ENCODE measurements at places on chromosomes 13 and 19.
A peak's percentile ranks its signal among the peaks of the same experiment; 100 is the strongest.

- no peak for DNase-seq
Observed at GRCh38 chr19:42402376-42403116, 12.4 kb upstream of the CNFN start.

- DNase-seq: no peak
Observed at GRCh38 chr13:103431856-103432255, 365.6 kb upstream of the SLC10A2 start.

DNA sequence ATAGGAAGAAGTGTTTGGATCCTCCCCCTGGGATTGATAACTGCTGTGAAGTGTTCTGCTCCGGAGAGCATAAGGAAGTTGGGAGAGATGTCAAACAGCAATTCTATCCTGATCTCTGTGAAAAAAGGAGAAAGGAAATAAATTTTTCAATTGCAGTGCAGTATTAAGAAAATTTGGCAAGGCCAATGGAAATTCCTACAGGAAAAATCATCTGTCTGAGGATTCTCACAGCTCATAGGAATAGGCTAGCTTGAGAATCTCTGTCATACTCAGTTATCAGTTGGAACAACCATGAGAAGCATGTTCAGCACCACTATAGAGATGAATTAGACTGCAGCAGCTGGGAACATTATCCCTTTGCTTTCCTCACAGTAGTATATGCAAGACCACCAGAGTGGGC is 1238.9 kb upstream of the MIR17HG start:
- DNase-seq: no peak

DNA sequence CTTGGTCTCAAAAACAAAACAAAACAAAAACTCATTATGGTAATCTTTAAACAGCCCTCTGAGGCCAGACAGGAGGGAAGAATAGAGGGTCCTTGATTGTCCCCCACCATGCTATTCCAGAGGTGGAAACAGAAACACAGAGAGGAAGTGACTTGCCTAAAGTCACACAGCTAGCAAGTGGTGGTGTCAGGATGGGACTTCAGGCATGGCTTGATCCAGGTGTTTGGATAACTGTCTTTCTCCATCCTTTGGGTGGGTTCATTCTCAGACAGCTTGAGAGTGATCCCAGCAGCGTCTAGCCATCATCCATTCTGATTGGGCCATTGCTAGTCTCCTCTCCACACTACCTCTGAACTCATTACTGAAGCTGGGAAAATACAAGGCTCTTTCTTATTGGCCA is 12.5 kb downstream of the COLGALT1 start:
- DNase-seq: no peak

- DNase-seq: no peak
Observed at GRCh38 chr13:29315847-29316246, 279.6 kb downstream of the SLC7A1 start.

DNA sequence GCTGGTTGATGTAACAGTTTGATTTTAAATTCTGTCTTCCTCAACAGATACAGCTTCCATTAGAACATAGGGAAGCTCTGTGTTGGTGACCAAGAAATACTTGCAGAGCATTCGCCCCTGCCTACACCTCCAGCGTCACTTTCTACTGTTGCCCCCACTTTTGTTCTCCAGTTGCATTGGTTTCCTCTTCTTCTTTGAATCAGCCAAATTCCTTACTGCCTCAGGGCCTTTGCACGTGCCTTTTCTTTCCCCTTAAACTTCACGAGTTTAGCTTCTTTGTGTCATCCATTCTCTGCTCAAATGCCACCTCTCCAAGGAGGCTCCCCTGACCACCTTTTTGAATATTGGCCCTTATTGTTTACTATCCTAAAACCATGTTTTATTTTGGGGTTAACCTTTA is 5.7 kb downstream of the KLK5 start:
- DNase-seq: no peak

DNA sequence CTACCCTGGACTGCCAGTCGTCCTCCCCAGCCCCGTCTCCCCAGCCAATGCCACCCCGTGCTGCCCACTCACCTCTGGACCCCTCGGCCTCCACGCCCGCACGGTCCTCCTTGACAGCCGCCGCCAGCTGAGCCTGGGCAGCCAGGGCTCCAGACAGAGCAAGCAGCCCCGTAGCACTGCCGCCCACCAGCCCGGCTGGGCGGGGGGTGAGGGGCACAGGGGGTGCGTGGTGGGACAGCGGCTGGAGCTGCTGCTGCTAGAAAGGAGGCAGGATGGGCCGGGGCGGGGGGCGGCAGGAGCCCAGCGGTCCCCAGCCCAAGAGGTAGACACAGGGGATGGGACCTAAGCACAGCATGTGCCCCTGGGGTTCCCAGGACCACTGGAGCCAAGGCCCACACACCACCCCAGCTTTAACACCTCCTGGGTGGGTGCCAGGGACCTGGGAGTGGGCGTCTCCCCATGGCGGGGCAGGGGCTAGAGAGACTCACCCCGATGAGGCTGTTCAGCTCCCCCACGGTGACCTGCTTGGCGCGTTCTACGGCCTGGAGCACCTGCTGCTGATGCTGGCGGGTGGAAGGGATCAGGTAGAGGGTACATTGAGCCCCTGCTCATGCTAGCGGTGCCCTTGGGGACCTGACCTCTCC is 9.7 kb downstream of the TLE2 start:
- DNase-seq: no peak

- no peak for DNase-seq
Observed at GRCh38 chr13:104567114-104567513, 1500.9 kb upstream of the SLC10A2 start.

DNA sequence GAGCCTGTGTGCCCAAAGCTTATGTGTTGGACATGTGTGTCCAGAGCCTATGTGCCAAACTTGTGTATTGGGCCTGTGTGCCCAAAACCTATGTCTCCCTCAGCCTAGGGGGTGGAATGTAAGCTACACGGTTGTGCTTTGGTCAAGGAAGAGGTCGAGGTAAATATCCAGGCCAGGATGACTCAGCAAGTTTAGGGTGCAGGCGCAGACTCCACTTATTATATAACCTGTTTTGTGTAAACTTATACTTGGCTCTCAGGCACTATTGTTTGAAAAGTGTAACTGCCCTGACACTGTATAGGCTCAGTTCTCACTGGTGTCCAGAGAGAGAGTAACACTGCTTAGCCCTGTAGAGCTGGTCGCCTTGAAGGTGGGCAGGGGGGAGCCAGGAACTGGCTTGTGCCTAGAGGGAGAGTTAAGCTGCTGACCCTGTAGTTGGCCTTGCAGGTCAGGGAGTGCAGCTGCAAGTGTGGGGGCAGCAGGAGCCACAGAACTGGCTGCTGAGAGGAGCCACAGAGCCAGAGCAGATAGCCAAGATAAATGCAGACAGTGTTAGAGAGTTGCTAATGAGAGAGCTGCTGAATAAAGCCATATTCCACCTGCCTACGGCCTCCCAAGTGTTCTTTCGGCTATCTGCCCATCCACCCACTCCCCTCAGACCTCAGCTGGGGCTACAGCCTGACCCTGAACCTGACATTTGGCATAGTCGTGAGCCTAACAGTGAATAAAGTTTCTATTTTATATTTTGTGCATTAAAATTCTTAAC is 517.2 kb upstream of the SLITRK1 start:
- DNase-seq: no peak

DNA sequence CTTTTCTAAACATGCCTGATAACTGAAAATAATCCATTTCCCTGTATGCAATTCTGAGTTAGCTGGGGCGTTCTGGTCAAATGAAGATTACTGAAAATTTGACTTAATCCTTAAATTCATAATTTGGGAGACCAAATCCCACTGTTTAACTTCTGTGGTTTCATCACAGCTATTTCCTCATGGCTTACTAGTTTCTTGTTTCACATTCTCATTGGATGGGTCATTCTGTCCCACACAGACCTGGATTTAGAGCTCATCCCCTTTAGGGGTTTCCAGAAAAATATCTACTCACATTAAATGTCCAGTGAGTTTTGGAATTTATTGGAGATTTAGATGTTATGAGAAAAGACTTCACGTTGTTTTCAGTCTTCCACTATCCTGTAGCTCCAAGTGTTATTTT is 709.3 kb upstream of the KLHL1 start:
- no peak for DNase-seq

DNA sequence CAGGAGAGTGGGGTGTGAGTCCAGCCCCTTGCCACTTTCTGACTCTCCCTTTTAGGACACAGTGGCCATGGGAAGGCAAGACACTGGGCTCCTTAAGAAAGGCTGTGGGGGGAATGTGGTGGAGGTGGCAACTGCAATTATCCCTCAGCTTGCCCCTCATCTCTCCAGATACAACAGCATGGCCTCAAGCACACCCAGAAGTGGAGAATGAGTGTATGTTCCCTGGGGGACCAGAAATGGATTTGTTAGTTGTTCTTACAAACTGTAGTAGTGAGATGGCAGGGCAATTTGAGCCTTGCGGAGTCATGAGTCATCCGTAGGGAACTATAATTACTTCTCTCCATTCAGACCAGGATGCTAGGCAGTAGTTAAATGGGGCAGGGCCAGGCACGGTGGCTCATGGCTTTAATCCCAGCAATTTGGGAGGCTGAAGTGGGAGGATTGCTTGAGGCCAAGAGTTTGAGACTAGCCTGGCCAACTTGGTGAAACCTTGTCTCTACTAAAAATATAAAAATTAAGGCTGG is 25.6 kb upstream of the CXCL17 start:
- peak; percentile 65 for DNase-seq

- DNase-seq: no peak
Observed at GRCh38 chr13:99639126-99639525, 137.9 kb downstream of the TM9SF2 start.

DNA sequence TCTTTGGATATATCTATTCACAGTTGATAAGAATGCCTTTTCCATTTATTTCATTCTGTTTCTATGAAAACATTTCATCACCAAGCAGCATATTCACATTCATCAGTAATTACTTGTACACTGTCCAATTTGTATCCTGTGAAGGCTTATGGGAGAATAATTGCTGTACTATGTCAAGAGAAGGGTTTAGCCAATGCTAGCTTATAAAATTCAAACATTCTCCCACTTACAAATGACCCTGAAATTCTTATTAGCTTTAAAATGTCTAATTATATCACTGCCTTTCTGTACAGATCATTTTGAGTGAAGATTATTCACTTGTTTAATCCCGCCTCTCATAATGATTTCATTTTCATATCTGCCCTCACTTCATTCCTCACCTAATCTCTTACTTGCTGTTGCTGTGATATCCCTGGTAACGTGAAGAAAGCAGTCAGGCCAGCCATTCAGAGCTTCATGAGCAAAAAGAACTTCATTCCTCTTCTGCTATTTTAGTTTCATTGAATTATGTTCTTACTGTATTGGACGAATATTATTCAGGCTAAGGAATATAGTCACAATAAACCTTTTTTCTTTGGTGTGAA is 778.7 kb downstream of the OLFM4 start:
- no peak for DNase-seq

DNA sequence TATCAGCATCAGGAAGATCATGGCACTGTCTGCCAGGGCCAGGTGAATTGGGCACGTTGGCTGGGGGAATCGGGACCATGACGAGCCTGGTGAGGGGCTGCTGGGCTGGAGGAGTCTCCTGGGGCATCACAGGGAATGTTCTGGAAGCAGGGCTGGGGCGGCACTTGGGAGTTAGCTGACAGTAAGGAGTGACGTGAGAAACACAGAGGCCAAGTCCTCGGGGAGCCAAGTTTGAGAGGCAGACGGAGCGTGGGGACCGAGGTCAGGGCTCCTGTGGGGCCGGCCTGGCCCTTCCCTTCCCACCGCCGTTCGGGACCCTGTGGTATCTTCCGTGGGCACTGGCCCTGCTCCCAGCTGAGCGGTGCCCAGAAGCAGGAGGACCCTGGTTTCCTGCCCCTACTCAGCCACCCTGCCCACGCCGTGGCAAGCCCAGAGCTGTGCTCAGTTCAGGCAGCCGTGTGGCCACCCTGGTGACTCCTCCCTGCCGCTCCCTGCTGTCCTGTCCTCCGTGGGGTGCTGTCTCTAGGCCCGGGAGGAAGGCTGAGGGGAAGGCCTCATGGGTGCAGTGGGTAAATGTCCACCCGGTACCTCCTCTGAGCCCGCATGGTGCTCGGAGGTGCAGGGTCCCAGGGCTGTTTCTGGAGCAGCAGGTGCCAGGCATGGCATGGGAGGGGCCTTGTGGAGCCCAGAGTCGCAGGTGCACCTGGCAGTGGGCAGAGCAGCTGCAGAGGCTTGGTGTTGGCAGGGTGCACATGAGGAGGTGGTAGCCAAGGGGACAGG is 25.2 kb downstream of the CRTC1 start:
- DNase-seq: no peak

GRCh38 chr19:40646743-40647254 is 43.7 kb downstream of the NUMBL start:
- DNase-seq: no peak

DNA sequence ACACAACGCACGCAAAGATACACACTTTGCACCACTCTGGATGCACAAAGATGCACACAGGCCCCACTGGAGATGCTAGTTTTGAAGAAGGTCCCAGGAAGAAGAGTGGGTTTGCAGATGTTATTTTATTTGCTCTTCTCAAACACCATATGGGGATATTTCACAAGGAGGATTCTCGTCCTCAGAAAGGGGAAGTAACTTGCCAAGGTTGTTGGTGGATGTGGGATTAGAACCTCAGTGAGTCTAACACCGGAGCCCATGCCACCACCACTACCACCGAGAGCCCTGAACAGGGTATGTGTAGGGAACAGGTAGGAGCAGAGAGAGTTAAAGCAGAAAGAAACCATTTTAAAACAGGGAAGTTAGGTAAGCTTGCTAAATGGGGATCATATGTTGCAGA is 9.6 kb upstream of the CEACAM6 start:
- DNase-seq: no peak

GRCh38 chr19:33064458-33064791 is 263 bp downstream of the RHPN2 start:
- DNase-seq: no peak

DNA sequence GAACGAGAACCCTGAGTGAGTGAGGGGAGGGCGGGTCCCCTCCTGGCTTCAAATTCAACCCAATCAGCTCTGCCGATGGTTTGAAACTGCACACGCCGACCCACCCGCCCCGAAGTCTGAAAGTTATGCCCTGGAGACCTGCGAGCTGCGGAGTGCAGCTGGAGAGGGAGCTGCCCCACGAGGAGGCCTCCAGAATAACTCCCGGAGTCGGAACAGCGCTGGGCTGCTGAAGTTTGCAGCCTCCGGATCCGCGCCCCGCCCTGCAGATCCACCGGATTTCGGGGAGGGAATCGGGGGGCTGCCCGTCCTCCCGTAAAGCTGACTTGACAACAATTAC is 7.0 kb downstream of the POU4F1 start:
- no peak for DNase-seq

DNA sequence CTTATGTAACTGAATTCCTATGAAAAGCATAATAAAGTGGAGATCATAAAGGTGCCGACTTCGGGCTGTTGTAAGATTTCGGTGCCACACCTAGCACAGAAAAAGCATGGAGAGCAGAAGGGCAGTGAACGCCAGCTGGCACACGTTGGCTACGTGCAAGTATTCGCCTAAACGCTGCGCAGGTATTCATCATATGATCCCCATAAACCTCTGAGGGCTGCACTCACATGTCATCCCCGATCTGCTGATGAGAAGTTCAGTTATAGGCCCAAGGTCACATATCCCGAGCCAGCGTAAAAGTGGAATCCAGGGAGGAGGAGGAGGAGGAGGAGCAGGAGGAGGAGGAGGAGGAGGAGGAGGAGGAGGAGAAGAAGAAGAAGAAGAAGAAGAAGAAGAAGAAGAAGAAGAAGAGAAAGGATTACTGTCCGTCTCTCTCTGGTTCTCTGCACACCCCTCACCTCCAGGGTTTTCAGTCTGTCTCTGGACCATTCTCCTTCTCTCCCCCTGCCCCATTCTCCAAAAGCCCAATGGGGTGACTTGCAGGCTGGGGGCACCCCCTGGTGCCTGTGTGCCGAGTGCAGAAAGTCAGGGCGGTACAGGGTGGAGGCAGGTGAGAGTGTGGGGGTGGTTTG is 18.6 kb upstream of the CYP2S1 start:
- no peak for DNase-seq

All from GM04504 (cell line).